Upper lobe of right lung (tissue), 1 donor: ENCODE measurements at places on chromosomes 11 and 22.

GRCh38 chr11:76279646-76280045 lies 73.3 kb upstream of the WNT11 start:
- H3K4me3 ChIP-seq: no peak overlapping the region
- no peaks in the 10 kb centered on the region for H3K4me1 ChIP-seq
- H3K36me3 ChIP-seq: no peaks in the 10 kb centered on the region
- H3K27me3 ChIP-seq: no peaks in the 10 kb centered on the region

- H3K27ac ChIP-seq: no peak overlapping the region
- no peaks in the 10 kb centered on the region for H3K27me3 ChIP-seq
- peaks cover 14% of the 10 kb centered on the region for H3K4me1 ChIP-seq
Measured at GRCh38 chr11:6326303-6326702, 6.0 kb upstream of the CAVIN3 start.

GRCh38 chr22:29719899-29720645 lies at the start of gene CABP7:
TSS of gene CABP7 (plus strand) at chr22:29720003. CDS start at chr22:29720425, 422 bp downstream.
- H3K4me1 ChIP-seq: no peaks in the 10 kb centered on the region
- H3K27me3 ChIP-seq: peaks cover 51% of the 10 kb centered on the region
- no peak within 1 kb of the TSS for H3K4me3 ChIP-seq
- DNase-seq: no peak

- no peak for DNase-seq
- no peaks in the 10 kb centered on the region for H3K4me1 ChIP-seq
- H3K27me3 ChIP-seq: no peaks in the 10 kb centered on the region
- H3K36me3 ChIP-seq: no peaks in the 10 kb centered on the region
Measured at GRCh38 chr11:111213256-111213655, 32.3 kb upstream of the POU2AF2 start.

DNA sequence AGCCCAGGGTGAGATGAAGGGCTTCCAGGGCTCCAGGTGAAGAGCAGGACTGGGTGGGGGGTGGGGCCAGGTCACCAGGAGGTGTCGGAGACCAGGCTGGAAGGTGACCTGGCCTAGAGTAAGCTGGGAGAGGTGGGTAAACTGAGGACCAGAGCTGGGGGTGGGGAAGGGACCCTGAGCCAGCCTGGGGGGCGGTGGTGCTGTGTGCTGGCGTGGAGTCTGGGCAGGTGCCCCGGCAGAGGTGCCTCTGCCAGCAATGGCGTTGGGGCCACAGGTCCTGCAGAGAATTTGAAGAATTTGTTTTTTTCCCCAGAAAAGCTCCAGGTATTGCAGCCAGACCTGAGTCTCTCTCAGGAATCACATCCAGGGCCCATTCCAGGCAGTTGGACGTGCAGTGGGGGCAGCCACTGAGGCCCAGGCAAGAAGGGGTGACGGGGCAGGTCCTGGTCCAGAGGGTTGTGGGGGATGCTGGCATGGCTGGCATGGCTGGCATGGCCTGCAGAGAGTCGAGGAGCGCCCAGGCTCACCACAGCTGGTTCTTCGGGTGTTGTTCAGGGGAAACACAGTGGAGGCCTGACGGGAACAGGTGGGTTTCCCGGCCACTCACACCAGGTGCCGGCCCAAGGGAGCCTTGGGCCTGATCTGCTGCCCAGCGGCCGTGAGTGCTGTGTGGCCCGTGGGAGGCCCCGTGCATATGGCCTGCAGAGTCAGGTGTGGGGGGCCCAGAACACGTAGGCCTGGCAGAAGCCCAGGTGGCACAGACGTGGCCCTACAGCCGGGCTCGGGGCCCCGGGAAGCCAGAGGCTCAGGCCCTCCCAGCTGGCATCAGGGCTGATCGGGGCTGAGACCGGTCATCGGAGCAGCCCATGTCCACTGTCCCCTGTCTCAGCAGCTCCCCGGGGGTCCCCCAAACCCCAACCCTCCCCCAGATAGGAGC lies 6.4 kb upstream of the MUC6 start:
- H3K27me3 ChIP-seq: no peaks in the 10 kb centered on the region
- no peaks in the 10 kb centered on the region for H3K4me1 ChIP-seq
- DNase-seq: peak; percentile 55
- no peaks in the 10 kb centered on the region for H3K36me3 ChIP-seq

DNA sequence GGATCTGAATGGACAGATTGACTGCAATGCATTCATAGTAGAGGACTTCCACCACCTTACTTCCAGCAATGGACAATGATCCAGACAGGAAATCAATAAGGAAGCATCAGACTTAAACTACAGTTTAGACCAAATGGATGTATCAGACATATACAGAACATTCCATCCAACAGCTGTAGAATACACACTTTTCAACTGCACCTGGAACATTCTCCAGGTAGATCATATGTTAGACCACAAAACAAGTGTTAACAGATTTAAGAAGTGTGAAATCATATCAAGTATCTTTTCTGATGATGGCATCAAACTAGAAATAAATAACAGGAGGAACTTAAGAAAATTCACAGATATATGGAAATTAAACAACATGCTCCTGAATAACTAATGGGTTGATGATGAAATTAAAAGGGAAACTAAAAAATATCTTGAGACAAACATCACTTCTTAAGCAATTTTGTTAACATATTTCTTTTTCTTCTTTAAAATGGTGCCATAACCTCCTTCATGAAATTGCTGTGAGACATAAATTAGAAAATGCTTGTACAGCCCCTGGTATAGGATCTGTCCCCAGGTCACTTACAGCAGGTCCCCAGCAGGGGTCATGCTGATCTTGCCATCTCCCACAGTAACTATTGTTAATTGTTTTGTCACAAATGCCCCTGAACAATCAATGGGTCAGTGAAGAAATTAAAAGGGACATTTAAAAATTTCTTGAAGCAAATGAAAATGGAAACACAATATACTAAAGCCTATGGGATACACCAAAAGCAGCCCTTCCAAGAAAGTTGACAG lies 100.0 kb upstream of the OR4B1 start:
- no peaks in the 10 kb centered on the region for H3K4me1 ChIP-seq
- H3K4me3 ChIP-seq: no peak overlapping the region
- no peak overlapping the region for H3K27ac ChIP-seq

- H3K4me1 ChIP-seq: no peaks in the 10 kb centered on the region
- no peaks in the 10 kb centered on the region for H3K27me3 ChIP-seq
- no peaks in the 10 kb centered on the region for H3K36me3 ChIP-seq
Measured at GRCh38 chr11:126800009-126800408, 200.6 kb downstream of the KIRREL3 start.

DNA sequence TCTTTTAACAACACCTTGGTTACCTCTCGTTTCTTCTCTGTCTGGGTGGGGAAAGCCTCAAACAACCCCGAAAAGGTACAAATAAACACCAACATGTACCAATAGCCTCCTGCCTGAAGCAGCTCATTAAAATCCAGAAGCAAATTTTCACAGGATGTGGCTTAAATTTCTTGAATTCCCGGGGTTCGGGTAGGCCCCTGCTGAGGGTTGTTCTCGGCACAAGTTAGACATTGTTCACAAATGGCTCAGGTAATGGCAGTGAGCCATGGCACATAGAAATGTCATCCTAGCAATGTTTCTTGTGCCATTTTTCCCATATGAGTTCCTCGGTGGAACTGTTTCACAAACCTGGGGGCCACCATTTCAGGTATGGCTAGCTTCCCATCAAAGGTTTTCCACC lies 19.7 kb upstream of the GLYATL1 start:
- no peak for DNase-seq
- no peak overlapping the region for H3K4me3 ChIP-seq
- no peaks in the 10 kb centered on the region for H3K36me3 ChIP-seq
- no peaks in the 10 kb centered on the region for H3K27me3 ChIP-seq

- H3K27ac ChIP-seq: no peak overlapping the region
- H3K36me3 ChIP-seq: peaks cover 61% of the 10 kb centered on the region
- no peaks in the 10 kb centered on the region for H3K27me3 ChIP-seq
- H3K4me3 ChIP-seq: no peak overlapping the region
Measured at GRCh38 chr22:20039683-20040325, 18.9 kb downstream of the TANGO2 start.

DNA sequence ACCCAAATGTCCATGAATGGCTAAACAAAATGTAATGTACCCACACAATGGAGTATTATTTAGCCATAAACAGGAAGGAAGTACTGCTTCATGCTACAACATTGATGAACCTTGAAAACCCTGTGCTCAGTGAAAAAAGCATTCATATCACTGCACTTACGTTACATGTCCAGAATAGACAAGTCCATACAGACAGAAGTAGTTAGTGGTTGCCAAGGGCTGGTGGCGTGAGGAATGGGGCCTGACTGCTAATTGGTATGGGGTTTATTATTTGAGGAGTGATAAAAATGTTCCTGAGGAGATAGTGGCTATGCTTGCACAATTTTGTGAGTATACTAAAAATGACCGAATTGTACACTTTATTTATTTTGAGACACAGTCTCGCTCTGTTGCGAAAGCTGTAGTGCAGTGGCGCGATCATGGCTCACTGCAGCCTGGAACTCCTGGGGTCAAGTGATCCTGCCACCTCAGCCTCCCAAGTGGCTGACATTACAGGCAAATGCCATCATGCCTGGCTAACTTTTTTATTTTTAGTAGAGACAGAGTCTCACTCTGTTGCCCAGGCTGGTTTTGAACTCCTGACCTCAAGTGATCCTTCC lies 7.7 kb upstream of the SYVN1 start:
- no peaks in the 10 kb centered on the region for H3K4me1 ChIP-seq
- no peak overlapping the region for H3K4me3 ChIP-seq
- no peaks in the 10 kb centered on the region for H3K36me3 ChIP-seq
- H3K27ac ChIP-seq: no peak overlapping the region

DNA sequence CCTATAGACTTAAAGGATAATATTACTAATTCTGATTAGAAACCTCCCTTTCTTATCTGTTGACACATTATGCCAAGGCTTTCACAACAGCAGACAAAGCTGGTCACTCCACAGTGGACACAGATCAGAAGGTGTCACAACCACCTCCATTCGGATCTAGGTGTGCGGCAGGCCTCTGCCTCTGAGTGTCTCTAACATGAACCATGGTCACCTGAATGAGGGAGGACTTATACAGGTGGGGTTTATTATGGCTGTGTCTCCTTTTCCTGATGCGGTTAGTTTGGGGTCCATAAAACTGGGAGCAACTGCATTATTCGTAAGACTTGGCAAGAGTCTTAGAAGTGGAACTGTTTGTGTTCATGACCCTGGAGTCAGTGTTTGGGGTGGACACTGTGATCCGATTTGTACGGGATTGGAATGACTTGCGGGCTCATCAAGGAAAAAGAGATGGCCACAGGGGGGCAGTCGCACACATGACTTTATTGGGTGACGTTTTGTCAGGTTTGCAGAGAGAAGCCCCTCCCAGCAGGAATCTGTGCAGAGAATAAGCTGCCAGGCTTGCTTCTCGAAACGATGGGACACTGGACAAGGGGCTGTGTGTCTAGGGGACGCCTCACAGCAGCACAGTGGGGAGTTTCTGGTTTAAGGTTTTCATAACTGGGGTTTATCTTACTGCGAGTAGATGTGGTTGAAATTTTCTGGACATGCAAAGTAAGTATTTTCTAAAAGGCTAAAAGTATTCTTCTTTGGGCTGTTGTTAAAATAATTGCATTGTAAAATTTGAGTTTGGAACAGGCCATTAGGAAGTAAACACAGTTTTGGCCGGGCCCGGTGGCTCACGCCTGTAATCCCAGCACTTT lies 90.6 kb downstream of the GAB4 start:
- no peak overlapping the region for H3K27ac ChIP-seq
- no peaks in the 10 kb centered on the region for H3K4me1 ChIP-seq
- no peaks in the 10 kb centered on the region for H3K36me3 ChIP-seq
- DNase-seq: peak; percentile 73

DNA sequence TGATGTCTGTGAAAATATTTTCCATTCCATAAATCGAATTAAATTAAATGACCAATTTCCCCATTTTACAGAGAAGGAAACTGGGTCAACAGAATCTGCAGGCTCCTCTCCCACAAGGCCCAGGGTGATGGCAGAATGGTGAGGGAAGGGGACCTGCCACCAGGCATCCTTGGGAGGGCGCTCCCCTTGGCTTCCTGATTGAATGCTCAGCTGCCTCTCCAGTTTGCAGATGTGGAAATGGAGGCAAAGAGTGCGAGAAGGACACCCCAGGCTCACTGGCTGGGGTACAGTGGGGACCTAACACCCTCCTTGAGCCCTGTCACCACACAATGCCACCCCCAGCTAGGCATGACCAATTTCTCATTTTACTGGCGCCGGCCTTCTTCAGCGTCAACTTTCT lies 28.5 kb upstream of the CSNK1E start:
- no peaks in the 10 kb centered on the region for H3K36me3 ChIP-seq
- H3K4me1 ChIP-seq: no peaks in the 10 kb centered on the region
- H3K4me3 ChIP-seq: no peak overlapping the region
- DNase-seq: peak; percentile 25

DNA sequence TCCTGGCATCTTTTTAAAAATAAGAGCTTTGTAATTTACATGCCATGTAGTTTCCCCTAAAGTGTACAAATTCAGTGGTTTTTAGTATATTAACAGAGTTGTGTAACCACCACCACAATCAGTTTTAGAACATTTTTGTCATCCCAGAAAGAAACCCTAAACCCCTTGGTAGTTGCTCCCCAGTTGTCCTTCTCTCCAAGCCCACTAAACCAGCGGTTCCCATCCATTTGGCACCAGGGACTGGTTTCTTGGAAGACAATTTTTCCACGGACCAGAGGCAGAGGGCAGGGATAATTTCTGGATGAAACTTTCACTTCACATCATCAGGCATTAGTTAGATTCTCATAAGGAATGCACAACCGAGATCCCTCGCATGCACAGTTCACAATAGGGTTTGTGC lies 22.6 kb downstream of the CABIN1 start:
- H3K36me3 ChIP-seq: peaks cover 30% of the 10 kb centered on the region
- no peaks in the 10 kb centered on the region for H3K27me3 ChIP-seq
- no peak overlapping the region for H3K4me3 ChIP-seq
- no peak overlapping the region for H3K27ac ChIP-seq
- DNase-seq: no peak

- H3K4me1 ChIP-seq: peaks cover 3% of the 10 kb centered on the region
- DNase-seq: no peak
- H3K4me3 ChIP-seq: no peak overlapping the region
- H3K27me3 ChIP-seq: no peaks in the 10 kb centered on the region
- no peak overlapping the region for H3K27ac ChIP-seq
Measured at GRCh38 chr11:110986016-110986415, 259.5 kb upstream of the POU2AF2 start.

DNA sequence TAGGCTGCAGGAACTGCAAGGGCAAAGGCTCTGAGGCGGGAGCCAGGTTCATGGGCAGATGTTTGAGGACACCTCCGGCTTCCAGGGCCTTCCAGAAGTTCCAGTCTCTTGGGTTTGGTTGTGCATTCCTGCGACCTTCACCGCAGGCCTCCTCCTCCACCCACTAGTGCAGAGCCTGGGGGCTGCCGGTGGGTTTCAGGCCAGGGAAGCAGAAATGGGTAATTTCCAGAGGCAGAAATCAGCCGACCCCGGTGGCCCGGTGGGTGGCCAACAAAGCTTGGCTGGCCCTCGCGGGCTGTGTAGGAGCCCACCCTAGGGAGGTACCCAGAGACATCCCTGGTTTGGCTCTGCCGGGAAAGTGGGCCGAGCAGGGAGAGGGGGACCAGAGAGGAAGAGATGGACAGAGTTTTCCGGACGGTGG lies 417 bp upstream of the PHETA2 start:
- H3K27ac ChIP-seq: peak overlapping the region; percentile 90
- no peaks in the 10 kb centered on the region for H3K27me3 ChIP-seq
- no peaks in the 10 kb centered on the region for H3K36me3 ChIP-seq
- peak overlapping the region; percentile 65 for H3K4me3 ChIP-seq
